ENCODE measurements at places on chromosomes 2 and 18.
A peak's percentile ranks its signal among the peaks of the same experiment; 100 is the strongest.

DNA sequence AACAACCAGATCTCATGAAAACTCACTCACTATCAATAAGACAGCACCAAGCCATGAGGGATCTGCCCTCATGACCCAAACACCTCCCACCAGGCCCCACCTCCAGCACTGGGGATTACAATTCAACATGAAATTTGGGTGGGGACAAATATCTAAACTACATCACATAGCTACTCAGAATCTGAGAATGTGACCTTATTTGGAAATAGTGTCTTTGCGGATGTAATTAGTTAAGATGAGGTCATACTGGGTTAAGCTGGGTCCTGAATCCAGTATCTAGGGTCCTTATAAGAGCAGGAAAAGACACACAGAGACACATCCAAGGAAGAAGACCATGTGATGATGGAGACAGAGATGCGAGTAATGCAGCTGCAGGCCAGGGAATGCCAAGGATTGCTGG lies 27.5 kb upstream of the REEP1 start:
- DNase-seq: no peak

DNA sequence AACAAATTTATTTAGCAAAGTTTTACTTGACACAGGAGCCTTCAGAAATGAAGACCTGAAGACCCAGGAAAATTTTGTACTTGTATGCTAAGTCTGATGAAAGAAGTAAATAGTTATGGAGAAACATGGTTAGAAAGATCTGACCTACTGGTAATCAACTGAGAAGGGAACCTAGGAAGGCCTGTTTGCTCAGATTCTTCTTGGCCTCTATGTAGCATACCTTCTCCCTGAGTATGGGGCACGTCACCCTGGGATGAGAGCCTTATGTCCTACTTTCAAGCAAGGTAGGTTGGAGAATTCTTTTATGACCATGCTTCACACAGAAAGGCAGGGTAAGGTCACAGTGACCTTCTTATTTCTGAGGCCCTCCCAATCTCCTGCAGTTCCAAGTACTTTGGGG lies 178.6 kb upstream of the CREB1 start:
- DNase-seq: no peak

GRCh38 chr18:68478246-68478645 lies 236.7 kb downstream of the TMX3 start:
- DNase-seq: no peak

- no peak for DNase-seq
These were observed 81.0 kb upstream of the ZNF236 start for GRCh38 chr18:76741346-76741745.

- DNase-seq: no peak
These were observed 1.2 kb downstream of the PPP1CB start for GRCh38 chr2:28752631-28753376.

- no peak for DNase-seq
These were observed 24.2 kb downstream of the KCNK3 start for GRCh38 chr2:26716769-26717168.

DNA sequence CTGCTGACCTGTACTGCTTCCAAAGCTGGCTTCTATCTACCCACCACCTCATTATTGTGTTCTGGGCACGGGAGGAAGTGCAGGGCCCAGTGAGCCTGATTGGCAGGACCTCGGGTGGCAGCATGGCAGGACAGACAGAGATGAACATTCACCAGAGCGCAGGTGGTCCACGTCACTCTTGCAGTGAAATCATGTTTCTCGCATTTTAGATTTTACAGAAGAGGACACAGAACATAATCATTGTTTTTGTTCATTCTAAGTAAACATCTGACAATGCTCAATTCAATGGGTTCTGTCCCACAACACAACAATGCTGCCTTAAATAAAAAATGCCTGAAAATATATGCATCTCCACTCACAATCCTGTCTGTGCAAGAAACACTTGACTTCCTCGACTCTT lies 11.5 kb upstream of the BIN1 start:
- no peak for DNase-seq

GRCh38 chr2:226077841-226078240 lies 678.3 kb downstream of the NYAP2 start:
- DNase-seq: no peak

GRCh38 chr2:181255651-181256050 lies 201.5 kb upstream of the ITGA4 start:
- DNase-seq: no peak

DNA sequence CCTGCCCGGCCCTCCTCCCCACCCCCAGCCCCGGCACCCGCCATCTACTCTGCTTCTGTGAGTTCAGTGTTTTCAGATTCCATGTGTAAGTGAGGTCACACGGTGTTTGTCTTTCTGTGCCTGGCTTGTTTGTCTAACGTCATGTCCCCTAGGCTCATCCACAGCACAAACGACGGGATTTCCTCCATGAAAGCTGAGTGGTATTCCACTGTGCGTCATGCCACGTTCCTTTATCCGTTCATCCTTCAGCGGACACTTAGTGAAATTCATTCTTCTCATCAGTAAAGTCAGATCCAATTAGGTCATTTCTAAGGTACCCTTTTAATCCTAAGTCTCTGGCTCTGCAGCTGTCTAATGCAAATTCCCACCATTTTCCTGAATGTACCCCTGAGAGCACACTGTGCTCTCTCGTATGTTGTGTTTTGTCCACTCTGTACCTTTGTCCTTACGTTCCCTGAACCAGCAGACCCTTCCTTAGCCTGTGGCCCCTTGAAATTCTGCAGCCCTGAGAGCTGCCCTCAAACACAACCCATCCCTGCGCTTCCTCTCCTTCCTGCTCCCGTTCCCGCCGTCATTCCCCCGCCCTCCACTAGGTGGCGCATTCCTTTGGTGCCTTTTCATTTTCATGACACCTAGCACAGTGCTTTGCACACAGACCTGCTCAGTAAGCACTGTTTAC lies 44.1 kb downstream of the TRAPPC12 start:
- DNase-seq: peak; percentile 15

DNA sequence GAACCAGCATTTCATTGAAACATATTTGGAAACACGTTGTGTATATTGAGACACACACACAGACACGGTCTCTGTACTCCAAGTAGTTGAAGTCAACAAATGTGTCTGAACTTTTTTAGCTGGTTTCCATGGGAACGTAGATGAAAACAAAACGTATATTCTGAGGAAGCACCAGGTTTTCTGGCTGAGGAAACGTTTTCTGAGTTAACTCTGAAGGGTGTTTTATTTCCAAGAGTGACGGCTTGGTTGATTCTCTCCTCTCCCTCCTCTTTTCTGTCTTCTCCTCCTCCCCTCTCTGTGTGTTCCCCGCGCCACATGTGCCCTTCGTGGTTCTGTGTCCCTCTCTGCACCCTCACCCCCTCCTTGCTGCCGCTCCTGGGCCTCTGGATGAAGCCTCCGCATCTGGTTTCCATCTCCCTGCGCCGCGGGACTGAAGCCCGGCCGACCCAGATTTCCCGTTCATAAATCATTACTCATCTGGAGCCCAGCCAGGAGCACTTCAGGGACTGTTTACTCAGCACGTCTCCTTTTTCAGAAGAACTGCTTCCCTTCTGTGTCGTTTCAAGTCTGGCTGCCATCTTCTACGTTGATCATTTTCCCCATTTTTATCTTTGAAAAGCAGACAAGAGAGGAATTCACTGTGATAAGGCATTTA lies 122.7 kb downstream of the COL6A3 start:
- DNase-seq: peak; percentile 99

- DNase-seq: no peak
These were observed 28.3 kb downstream of the MYO3B start for GRCh38 chr2:170206246-170206645.

- no peak for DNase-seq
These were observed 19.2 kb upstream of the TANK start for GRCh38 chr2:161141033-161141432.

- no peak for DNase-seq
These were observed 61.0 kb upstream of the EPAS1 start for GRCh38 chr2:46236006-46236875.

GRCh38 chr2:17644997-17645720 lies 104.7 kb downstream of the VSNL1 start:
- peak; percentile 5 for DNase-seq

DNA sequence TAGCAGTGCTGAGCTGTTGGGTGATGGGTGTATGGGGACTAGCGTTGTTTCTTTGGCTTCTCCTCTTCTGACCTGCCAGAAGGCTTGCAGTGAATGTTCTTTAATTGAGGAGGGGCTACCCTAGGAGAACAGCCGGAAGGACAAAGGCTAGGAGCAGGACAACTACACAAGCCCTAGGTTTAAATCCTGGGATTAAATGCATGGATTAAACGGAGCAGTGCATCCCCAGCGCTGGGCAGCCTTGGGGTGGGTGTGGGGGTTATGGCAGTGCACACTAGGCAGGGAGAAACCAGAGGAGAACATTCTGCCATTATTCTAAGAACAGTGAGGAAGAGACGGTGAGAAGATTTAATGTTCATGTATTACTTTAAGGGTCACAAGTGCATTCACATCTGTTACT lies 86.4 kb upstream of the MCFD2 start:
- DNase-seq: no peak

GRCh38 chr2:224209555-224210285 lies 170.6 kb upstream of the SERPINE2 start:
- no peak for DNase-seq

DNA sequence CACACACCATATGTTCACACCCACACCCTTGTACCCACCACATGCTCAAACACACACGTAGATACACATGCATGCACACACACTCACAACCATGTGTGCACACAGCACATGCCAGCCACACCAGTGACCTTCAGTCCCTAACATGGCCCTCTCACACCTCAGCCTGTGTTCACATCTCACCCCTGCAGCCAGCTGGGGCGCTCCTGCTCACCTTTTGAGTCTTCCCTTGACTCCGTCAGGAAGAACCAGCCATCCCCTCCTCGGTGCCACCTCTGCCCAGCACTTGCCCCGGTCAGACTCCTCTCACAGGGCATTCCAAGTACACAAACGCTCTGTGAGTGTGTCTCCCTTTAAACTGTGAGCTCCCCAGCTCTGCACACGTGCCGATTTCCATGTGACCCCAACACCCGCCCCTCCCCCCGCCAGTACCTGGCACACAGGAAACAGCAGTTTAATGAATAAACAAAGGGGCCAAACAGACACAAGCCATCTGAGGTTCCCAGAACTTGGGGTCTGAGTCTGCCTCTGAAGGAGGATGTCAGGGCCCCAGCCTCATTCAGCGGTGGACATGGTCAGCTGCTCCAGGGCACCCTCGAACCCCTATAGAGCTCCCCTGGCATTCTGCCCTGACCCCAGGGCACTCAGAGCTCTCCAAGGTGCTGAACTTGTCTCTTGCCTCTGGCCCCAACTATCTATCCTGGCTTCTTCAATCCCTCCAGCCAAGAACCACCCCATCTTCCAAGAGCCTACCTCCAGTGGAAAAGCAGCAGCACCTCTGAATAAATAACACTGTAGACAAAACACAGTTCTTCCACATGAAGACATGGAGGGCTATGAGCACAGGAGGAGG lies 252.9 kb downstream of the ATAD2B start:
- DNase-seq: no peak

DNA sequence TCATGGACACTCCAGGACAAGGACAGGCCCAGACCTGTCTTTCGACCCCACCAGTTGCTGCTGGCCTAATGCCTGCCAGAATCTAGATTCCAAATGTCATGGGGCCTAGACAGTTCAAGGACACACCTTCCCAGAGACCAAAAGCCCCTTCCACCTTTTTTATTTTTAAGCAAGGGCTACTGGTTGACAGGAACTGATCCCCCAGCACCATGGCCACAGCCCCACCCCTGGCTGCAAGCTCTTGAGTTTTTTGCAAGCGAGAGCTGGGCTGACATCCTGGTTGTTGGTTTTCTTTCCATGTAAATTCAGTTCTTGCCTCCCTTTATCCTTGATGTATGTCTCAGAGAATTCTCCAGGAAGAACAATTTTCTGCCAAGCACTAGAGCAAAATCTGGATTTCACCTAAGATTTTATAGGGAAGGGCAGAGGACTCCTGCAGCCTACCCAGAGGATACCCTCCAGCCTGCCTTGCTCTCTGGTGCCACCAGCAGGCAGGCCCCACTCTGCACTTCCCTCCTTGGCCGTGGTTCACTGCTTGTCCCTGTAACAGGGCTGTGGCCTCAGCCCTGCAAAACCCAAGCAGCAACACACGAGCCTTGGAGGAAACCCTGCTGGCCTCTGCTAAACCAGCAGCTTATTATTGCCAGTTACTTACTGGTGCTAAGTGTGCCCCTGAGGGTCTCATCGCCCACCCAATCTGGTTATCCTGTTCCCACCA lies 97.7 kb downstream of the TWIST2 start:
- DNase-seq: peak; percentile 40

DNA sequence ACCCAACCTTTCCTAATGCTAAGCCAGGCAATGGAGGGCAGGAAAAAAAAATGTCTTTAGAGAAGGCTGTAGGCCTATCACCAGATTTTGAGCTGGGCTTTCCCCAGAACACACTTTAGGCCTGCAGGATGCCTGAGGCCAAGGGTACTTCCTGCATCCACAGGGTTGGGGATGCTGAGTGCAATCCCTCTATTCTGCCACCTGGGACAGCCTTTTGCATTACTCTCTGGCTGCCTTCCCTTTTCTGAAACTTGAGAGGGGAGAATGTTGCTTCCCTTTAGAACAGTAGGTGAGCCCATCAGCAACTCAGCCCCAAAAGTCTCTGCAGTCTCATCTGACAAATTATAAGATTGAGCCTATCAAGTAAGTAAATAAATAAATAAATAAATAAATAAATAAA lies 195.2 kb downstream of the SLC8A1 start:
- no peak for DNase-seq

DNA sequence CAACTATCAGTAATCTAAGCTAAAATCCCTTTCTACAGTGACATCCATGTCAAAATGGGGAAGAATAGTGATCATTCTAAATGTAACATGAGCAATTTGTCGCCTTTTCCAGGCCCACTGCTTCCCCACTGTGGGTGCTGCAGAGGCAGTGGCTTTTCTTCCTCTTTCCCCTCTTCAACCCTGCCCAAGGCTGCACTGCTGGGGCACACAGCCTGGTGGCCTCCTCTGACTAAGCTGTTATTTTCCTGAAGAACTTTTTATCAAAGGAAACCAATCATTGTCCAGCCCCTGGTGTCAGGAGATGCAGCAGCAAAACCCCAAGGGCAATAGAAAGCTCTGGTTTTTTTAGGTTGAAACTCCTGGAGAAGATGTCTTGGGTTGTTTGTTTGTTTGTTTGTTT lies 117.6 kb upstream of the KLF7 start:
- no peak for DNase-seq

DNA sequence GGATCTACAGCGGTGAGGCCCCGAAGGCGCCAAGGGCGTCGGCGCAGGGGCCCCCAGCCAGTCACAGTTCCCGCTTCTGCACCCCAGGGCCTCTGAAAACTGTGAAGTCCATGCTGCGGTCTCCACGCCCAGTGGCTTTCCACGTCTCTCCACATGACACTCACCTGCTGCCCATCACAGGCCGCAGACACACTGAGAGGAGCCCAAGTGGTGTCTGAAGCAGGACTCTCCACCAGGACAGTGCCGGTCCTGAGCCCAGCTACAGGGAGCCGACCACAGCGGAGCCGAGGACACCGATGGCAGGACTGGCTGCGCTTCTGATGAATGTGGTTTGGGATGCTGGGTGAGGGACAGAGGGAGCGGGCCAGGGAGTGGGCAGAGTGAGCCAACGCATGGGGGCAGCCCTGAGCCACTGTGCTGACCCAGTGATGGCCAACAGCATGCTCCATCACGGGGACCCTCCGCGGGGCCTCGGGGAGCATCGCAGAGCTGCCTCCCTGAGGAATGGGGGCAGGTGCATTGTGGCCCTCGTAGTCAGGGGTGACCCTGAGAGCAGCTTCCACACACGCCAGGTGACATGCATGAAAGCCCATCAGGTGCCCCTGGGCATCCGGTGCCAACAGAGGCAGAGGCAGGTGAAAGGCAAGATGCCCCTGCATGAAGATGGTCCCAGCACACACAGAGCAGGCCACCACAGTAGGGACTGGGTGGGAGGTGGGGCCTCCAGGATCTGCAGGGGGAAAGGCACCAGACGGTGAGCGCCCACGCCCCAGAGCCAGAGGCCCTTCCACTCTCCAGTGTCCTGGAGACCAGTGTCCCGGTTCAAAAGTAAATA lies 116.6 kb downstream of the HDAC4 start:
- DNase-seq: no peak
